ENCODE measurements at places on chromosomes 11 and 22. TPM values are rescaled to one million over a fixed set of nuclear protein-coding genes. Genes with fewer than 3 reads are reported as not detected.

GRCh38 chr22:30416403-30416802 is 9.2 kb upstream of the MTFP1 start:
- H3K4me1 ChIP-seq, result peaks cover 9% of the 10 kb centered on the region
- H3K36me3 ChIP-seq, result peaks cover 30% of the 10 kb centered on the region
- H3K4me3 ChIP-seq, result no peak overlapping the region
- no peaks in the 10 kb centered on the region for H3K27me3 ChIP-seq

DNA sequence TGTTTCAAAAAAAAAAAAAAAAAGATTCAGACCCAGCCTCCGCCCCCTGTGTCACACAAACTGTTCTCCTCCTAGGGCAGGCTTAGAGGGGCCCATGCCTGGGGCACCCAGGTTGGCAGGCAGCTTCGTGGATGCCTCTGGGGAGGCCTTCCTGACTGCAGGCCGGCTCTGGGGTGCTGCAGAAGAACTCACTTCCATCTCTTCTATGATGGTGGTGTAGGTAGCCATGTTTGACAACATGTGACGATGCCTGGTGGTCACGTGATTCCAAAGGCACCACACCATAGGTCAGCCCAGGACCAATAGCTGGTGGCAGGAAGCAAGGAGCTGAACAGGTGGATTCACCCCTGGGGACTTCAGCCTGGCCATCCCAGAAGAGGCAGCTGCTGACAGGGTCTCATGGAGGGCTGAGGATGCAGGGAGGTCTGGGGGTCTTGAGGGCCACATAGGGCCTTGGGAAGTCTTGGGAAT is 24.1 kb upstream of the CELSR1 start:
- DNase-seq, result peak; percentile 63
- no peaks in the 10 kb centered on the region for H3K27me3 ChIP-seq
- H3K4me3 ChIP-seq, result no peak overlapping the region
- H3K27ac ChIP-seq, result no peak overlapping the region

GRCh38 chr11:113057038-113057437 is 95.8 kb downstream of the NCAM1 start:
- no peak overlapping the region for H3K4me3 ChIP-seq
- H3K4me1 ChIP-seq, result no peaks in the 10 kb centered on the region
- H3K27me3 ChIP-seq, result no peaks in the 10 kb centered on the region
- H3K27ac ChIP-seq, result no peak overlapping the region
- H3K36me3 ChIP-seq, result no peaks in the 10 kb centered on the region
- DNase-seq, result no peak

DNA sequence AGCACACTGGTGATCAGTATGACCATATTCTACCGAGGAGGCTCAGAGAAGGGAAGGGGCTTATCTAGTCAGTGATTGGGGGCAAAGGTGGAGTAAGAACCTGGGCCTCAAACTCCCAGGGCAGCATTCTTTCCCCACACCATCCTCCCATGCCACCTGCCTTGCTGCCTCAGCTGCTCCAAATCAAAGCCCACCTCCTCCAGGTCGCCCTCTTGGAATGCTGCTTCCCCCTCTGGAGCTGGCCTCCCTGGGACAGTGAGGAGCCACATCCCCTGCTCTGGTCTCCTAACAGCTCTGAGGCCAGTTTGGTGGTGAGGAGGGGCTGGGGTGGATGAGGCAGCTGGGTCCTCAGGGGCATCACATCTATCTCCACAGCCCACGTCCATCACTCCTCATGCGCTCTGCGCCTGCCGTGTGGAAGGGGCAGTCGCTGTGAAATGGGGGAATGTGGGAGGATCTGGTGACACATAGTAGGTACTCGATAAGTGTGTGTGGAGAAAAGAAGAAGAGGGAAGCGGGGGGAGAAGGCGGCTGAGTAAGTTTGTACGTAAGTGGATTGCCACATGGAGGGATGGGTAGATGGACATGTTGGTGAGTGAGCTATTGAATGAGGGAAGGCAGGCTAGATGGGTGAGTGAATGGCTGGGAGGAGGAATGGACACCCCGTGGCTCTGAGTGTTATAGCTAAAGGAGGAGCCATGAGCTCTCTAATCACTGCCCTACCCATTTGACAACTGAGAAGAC is 16.1 kb upstream of the ARHGEF17 start:
- H3K27me3 ChIP-seq, result no peaks in the 10 kb centered on the region
- no peaks in the 10 kb centered on the region for H3K36me3 ChIP-seq
- peaks cover 25% of the 10 kb centered on the region for H3K4me1 ChIP-seq
- no peak for DNase-seq
- no peak overlapping the region for H3K27ac ChIP-seq
- H3K4me3 ChIP-seq, result no peak overlapping the region

DNA sequence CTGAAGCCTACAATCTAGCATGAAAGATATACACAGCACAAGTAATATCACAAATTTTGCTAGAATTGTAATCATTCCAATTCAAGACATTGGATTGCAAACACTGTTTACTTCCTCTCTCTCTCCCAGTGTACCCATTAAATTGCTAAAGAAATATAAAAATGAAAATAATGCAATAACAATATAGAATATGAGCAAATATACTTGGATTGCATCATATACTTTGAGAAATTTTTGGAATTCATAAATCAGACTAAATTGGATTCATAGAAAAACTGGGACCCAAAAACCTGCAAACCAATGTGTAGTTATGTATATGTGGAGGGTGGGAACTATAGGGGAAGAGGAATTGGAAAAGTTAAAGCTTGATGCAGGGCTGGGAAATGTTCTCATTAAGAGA is 25.0 kb upstream of the OR56A1 start:
- H3K36me3 ChIP-seq, result no peaks in the 10 kb centered on the region
- H3K27me3 ChIP-seq, result no peaks in the 10 kb centered on the region
- H3K27ac ChIP-seq, result no peak overlapping the region
- H3K4me3 ChIP-seq, result no peak overlapping the region
- no peaks in the 10 kb centered on the region for H3K4me1 ChIP-seq

The ZNF215 gene
- 0.54 TPM for polyA plus RNA-seq

The OLFML1 gene
- not detected for polyA plus RNA-seq

The MAPK8IP1 gene
- polyA plus RNA-seq, result 12.5 TPM

The KDELR3 gene
- 17.1 TPM for polyA plus RNA-seq

The ANKRD49 gene
- 4.9 TPM for polyA plus RNA-seq

The SCN3B gene
- polyA plus RNA-seq, result 0.44 TPM

The BET1L gene
- 56.9 TPM for polyA plus RNA-seq
